ENCODE measurements at places on chromosomes 3 and 15.

DNA sequence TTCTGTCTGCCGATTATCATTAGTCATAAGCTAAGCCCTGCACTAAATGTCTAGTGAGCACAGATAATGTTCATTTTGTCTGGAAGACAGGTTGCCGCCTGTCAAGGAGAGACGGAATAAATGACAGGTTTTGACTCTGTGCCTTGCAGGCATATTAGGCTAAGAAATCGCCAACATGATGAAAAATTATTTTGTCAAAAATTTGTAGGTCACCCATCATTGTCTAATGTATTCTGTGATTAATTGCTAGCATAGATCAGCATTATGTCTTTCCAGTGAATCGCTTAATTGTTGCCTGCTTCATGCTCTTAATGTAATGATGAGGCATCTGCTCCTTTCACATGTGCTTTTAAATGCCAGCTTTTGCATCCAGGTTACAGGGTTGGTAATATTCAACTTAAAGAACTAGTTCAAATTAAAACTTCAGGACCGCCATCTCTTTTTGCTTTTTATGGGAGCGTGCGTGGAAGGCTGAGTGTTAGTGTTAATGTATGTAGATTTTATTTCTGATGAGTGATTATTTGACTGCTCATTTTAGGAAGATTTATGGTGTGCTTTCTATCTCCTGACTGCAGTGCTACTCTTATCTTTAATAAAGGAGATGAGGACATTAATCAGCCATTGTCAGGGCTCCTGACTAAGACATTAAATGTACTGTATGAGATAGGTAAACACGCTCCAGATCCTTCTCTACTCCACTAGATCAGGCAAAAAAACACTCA, 120.8 kb upstream of the MEIS2 start:
- no peak for DNase-seq

DNA sequence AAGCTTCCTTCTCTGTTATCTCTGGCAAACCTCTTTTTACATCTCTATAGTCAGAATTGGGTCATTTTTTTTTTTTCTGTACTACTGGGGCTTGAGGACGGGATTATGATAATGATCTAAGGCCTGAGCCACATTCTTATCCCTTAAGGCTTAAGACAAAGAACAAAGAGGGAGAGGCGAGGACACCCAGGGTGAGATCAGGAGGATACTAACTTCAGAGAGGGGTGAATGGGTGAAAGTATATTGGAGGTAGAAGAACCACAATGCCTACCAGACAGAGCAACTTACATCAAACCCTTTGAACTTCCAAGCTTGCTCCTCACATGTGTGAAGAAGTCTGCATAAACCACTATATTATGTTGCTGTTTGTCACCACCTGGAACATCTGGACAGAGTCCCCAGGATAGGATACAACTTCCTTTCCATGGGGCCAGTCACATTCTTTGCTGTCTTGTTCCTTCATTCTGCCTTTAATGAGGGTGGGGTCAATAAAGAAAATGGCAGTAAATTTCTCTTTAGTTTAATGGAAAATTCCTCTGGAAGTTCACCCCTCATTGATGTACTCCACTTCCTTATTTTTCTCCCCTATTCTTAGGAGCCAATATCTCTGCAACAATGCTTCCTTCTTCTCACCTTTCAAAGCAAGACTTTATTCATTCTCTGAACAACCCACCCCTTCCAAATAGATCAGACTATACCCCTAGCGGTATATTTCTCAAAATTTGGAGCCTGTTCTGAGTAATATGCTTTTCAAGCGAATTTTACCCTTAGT, 9.1 kb upstream of the PDCD6IP start:
- no peak for DNase-seq

DNA sequence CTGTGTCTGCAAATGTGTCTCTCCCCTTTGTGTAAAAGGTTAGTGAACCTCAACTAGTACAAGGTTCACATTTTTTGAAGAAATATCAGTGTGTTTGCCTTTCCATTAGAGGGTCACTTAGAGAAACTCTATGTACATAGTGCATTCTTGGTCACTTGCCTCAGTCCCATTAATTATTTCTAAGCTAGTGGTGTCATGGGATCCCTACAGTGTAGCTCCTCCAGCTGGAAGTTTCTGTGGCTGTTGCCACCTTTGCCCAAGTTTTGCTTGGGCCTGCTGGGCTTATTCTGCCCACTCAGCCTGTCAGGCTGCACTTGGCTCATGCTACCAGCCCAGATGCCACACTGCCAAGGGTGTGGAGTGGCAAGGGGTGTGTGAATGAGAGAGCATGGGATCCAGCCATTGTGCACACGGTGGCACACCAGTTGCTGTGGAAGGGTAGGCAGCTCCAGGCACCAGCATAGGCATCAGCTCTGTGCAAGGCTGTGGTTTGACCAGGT, 161.7 kb downstream of the ARPP21 start:
- DNase-seq = no peak

GRCh38 chr3:110307065-110307809, 764.4 kb upstream of the NECTIN3 start:
- peak; percentile 33 for DNase-seq
